Hepatocyte (in vitro differentiated cells): ENCODE measurements at places on chromosomes 4 and X. TPM values are rescaled to one million over a fixed set of nuclear protein-coding genes. Genes with fewer than 3 reads are reported as not detected.
A peak's percentile ranks its signal among the peaks of the same experiment; 100 is the strongest.

EPGN gene
- 0.56 and 1.2 TPM in 2 replicates for total RNA-seq

- H3K27ac ChIP-seq = no peak overlapping the region
- no peaks in the 10 kb centered on the region for H3K4me1 ChIP-seq
- peaks cover 4% of the 10 kb centered on the region for H3K36me3 ChIP-seq
- H3K27me3 ChIP-seq = no peaks in the 10 kb centered on the region
- no peak overlapping the region for H3K4me3 ChIP-seq
- no peak for DNase-seq
Measured at GRCh38 chr4:150923945-150924344, 91.1 kb downstream of the LRBA start.

- H3K27me3 ChIP-seq = no peaks in the 10 kb centered on the region
- no peaks in the 10 kb centered on the region for H3K4me1 ChIP-seq
- no peak overlapping the region for H3K4me3 ChIP-seq
- DNase-seq = peak; percentile 41
- H3K27ac ChIP-seq = no peak overlapping the region
Measured at GRCh38 chr4:67714248-67714583, 13.3 kb upstream of the UBA6 start.

RNF150 gene
- total RNA-seq = 8.1 and 9.2 TPM in 2 replicates

GRCh38 chr4:140930557-140930956 lies 174.4 kb upstream of the TBC1D9 start:
- no peak overlapping the region for H3K4me3 ChIP-seq
- DNase-seq = no peak
- no peak overlapping the region for H3K27ac ChIP-seq
- peaks cover 4% of the 10 kb centered on the region for H3K27me3 ChIP-seq
- H3K4me1 ChIP-seq = peaks cover 8% of the 10 kb centered on the region
- no peaks in the 10 kb centered on the region for H3K36me3 ChIP-seq

- no peaks in the 10 kb centered on the region for H3K4me1 ChIP-seq
- no peaks in the 10 kb centered on the region for H3K36me3 ChIP-seq
- no peaks in the 10 kb centered on the region for H3K27me3 ChIP-seq
- peak within 1 kb of the TSS; percentile 10 for H3K4me3 ChIP-seq
- H3K27ac ChIP-seq = peak within 1 kb of the TSS; percentile 58
- peak; percentile 56 for DNase-seq
Measured at GRCh38 chrX:102651242-102652011, at the start of gene GPRASP1. Gene GPRASP1 (plus strand): TSS chrX:102651483. CDS start chrX:102653914, 2,431 bp downstream.

TBC1D1 gene
- 117 and 123 TPM in 2 replicates for total RNA-seq

DNA sequence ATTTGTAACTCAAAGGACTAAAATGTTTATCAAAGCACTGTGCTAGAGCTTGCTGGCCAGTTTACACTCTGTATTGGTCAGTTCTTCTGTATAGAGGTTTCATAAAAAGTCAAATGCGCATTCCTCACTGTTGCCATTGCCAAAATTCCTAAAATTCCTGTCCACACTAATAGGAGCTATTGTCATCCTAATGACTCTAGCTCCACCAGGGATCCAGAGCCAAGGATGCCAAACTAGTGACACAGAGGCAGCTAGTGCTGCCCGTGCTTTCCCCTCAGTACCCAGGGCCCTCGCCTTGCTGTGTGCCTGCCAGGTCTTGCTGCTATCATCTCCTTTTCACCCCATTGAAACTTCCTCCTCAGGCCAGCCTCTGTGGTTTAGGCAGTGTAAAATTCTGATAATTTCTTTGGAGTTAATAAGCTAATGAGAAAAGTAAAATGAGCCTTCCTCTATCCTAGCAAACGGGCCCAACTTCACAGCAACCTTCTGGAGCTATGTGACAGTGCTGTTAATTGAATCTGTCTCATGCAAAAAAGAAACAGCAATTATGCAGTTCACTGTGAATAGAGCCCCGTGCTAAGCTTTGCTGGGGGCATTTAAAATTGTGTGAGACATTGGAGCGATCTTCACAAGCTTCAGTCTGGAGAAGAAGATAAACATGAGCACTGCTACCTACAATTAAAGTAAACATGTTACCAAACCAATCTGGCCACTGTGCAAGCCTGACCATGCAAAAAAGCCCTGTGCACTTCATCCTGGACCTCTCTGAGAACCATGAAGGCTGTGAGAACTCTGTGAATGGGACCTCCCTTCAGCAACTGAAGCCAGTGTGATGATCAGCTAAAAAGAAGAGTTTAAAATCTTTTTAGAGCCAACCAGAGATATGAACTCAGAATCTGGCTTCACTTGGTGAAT lies 43.1 kb upstream of the FGF2 start:
- no peak overlapping the region for H3K27ac ChIP-seq
- no peaks in the 10 kb centered on the region for H3K36me3 ChIP-seq
- no peaks in the 10 kb centered on the region for H3K27me3 ChIP-seq
- DNase-seq = peak; percentile 17
- H3K4me3 ChIP-seq = no peak overlapping the region
- H3K4me1 ChIP-seq = peaks cover 8% of the 10 kb centered on the region

DNA sequence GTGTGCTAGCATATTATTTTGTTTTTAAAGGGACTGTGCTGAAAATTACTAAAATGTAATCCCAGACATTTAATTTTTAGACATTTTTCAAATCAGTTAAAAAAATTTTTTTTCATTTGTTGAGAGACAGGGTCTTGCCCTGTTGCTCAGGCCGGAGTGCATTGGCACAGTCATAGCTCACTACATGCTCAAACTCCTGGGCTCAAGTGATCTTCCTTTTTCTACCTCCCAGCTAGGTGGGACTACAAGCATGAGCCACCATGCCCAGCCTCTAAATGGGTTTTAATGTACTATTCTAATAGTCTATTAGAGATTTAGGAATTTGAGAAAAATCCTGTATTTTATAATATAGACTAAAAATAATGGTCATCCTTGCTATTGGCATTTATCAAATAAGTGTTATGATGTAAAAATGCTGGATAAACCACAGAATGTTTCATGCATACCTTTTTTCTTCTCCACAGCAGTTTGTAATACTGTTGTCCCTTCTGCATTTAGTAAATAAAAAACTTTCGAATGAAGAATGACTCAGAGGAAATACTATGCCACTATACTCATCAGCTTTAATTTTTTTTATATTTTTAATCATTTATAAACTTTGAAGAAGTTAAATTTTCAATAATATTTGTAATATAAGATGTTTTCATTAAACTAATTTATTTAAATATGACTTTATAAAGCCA lies 29.9 kb downstream of the CPEB2 start:
- H3K27me3 ChIP-seq = no peaks in the 10 kb centered on the region
- peaks cover 4% of the 10 kb centered on the region for H3K36me3 ChIP-seq
- no peak overlapping the region for H3K27ac ChIP-seq
- no peak overlapping the region for H3K4me3 ChIP-seq
- H3K4me1 ChIP-seq = no peaks in the 10 kb centered on the region
- DNase-seq = no peak

DNA sequence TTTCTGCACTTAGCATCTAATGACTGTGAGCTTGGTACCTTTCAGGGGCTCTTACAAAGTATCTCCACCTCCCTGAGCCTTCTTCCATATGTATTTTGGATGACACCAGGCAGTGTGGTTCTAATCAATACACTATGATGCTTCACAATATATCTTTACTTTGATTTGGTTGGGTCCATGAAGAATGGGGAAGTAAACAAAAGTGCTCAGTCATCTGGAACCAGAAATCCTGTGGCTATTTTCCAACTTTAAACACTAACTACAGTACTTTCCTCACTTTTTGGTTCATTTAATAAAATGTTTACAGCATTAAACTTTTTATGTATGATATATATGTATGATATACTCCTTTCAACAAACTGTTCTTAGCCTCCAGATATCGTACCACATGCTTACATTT lies 216.4 kb upstream of the AFF2 start:
- H3K27ac ChIP-seq = no peak overlapping the region
- H3K4me1 ChIP-seq = no peaks in the 10 kb centered on the region
- H3K36me3 ChIP-seq = no peaks in the 10 kb centered on the region
- no peak for DNase-seq

- no peaks in the 10 kb centered on the region for H3K4me1 ChIP-seq
- no peaks in the 10 kb centered on the region for H3K36me3 ChIP-seq
- no peak overlapping the region for H3K4me3 ChIP-seq
- no peaks in the 10 kb centered on the region for H3K27me3 ChIP-seq
- H3K27ac ChIP-seq = no peak overlapping the region
Measured at GRCh38 chrX:97787849-97788248, 904.1 kb downstream of the RPA4 start.

- no peak overlapping the region for H3K4me3 ChIP-seq
- H3K27me3 ChIP-seq = no peaks in the 10 kb centered on the region
- no peaks in the 10 kb centered on the region for H3K4me1 ChIP-seq
- no peak for DNase-seq
Measured at GRCh38 chrX:1378306-1378759, 13.6 kb downstream of the SLC25A6 start.

DNA sequence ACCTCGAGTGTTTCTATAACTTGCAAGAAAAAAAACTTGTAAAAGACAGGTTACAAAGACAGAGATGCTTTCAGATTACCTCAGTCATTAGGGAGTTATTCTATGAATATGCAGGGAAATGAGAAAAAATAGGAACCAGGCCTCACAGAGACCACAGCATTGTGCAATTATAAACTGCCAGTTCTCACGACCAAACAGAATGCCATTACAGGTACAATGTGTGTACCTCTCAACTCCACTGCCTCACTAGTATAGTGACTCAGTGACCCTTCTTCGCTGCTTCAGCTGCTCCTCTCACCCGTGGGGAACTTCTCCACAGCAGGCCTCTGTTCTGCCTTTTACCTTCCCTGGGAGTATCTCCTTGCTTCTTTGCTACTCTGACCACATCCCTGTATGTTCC lies 2.3 kb upstream of the HTATSF1 start:
- no peaks in the 10 kb centered on the region for H3K36me3 ChIP-seq
- peaks cover 4% of the 10 kb centered on the region for H3K27me3 ChIP-seq
- H3K27ac ChIP-seq = no peak overlapping the region

GABRQ gene
- 0.28 and 0.60 TPM in 2 replicates for total RNA-seq

- no peaks in the 10 kb centered on the region for H3K4me1 ChIP-seq
- H3K36me3 ChIP-seq = no peaks in the 10 kb centered on the region
- no peak overlapping the region for H3K4me3 ChIP-seq
- no peak overlapping the region for H3K27ac ChIP-seq
- no peak for DNase-seq
Measured at GRCh38 chr4:166064721-166065120, 191.7 kb downstream of the TLL1 start.

UGT2B10 gene
- 21.6 and 31.0 TPM in 2 replicates for total RNA-seq

DNA sequence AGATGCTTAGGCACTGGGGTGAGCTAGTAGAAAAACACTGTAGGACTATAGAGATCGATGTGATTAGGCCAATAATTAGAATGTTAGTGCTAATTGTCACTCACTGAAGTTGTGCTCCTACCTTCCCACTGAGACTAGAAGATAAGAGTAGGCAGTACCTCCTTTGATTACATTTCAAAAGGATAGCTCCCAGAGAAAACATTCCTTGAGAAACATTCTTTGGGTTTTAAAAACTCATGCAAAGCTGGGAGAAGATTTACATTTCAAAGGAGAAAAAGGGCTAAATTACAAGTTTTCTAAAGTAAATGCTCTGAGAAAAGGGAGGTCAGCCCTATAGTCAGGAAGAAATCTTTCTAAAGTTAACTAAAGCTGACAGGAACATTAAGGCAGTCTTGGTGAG lies 860.3 kb upstream of the NDST4 start:
- no peaks in the 10 kb centered on the region for H3K27me3 ChIP-seq
- no peak for DNase-seq
- no peaks in the 10 kb centered on the region for H3K36me3 ChIP-seq
- H3K4me3 ChIP-seq = no peak overlapping the region
- H3K27ac ChIP-seq = no peak overlapping the region
- H3K4me1 ChIP-seq = no peaks in the 10 kb centered on the region

- H3K4me1 ChIP-seq = peaks cover 10% of the 10 kb centered on the region
- H3K27me3 ChIP-seq = no peaks in the 10 kb centered on the region
- no peak for DNase-seq
- no peaks in the 10 kb centered on the region for H3K36me3 ChIP-seq
- no peak overlapping the region for H3K27ac ChIP-seq
- H3K4me3 ChIP-seq = no peak overlapping the region
Measured at GRCh38 chr4:182351485-182351884, 108.3 kb downstream of the TENM3 start.

RASGEF1B gene
- total RNA-seq = 28.6 and 53.4 TPM in 2 replicates
